EL (cell line): ENCODE measurements at places on chromosomes 5 and 9.
A peak's percentile ranks its signal among the peaks of the same experiment; 100 is the strongest.

DNA sequence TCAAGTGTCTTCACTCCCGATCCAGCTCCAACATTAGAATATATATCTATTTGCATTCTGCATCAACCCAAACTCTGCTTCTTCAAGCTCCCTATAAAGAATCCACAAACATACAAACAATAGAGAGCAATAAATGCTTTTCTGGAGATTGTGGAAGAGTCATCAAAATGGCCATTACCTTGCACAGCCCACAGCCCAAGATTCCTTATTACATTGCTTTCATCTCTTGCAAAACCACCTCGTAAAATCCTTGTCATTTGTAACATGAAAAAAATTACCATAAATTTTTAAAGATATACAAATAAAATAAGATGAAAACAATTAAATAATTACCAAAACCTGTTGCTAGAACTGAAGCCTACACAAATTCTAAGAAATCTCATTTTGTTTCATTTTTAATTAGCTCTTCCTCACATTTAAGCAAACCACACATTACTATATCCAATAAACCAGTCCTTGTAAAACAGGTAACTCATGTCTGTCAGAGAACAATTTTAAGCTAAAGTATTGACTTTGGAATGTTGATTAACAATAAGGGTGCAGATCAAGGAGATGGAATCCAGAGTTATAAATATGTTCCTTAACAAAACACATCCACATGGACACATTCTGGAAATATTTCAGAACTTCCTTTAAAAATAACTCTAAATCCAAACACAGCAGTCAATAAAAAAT lies 7.1 kb downstream of the SPINK9 start:
- no peak for DNase-seq

DNA sequence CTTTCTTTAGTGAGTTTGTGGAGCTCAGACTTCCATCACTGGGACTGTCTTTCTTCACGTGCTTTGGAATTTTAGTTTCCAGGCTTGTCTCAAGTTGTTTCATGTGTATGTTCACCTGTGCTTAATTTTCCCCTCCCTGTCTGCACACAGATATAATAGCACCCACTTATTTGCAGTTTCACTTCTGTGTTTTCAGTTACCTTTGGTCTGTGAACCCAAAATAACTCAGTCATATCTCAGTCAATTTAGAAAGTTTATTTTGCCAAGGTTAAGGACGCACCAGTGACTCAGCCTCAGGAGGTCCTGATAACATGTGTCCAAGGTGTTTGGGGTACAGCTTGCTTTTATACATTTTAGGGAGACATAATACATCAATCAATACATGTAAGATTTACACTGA lies 330.4 kb downstream of the ICE1 start:
- no peak for DNase-seq

GRCh38 chr5:134503937-134504437 lies 21.5 kb upstream of the JADE2 start:
- DNase-seq = peak; percentile 25

GRCh38 chr5:149441194-149441753 lies 62.2 kb upstream of the IL17B start:
- no peak for DNase-seq

- DNase-seq = no peak
Observed at GRCh38 chr5:158637039-158637438, 462.7 kb downstream of the EBF1 start.

GRCh38 chr5:143495110-143495509 lies 91.6 kb upstream of the NR3C1 start:
- DNase-seq = peak; percentile 41
